Naive thymus-derived CD8-positive, alpha-beta T cell (primary cell): ENCODE measurements at places on chromosomes 2 and 18. TPM values are rescaled to one million over a fixed set of nuclear protein-coding genes. Genes with fewer than 3 reads are reported as not detected.

ST8SIA3 gene
- total RNA-seq: not detected

DNAH7 gene
- not detected for total RNA-seq

HOXD13 gene
- total RNA-seq: not detected

GCA gene
- 17.5 TPM for total RNA-seq

MAP4K4 gene
- 116 TPM for total RNA-seq

TRABD2A gene
- total RNA-seq: 165 TPM

B3GNT7 gene
- total RNA-seq: 0.55 TPM

ICOS gene
- total RNA-seq: 31.9 TPM

GCG gene
- not detected for total RNA-seq

LBH gene
- 573 TPM for total RNA-seq

IL36G gene
- not detected for total RNA-seq

SCG2 gene
- total RNA-seq: not detected

MC5R gene
- not detected for total RNA-seq
